Activated naive CD8-positive, alpha-beta T cell treated with anti-CD3 and anti-CD28 coated beads for 36 hours (primary cell): ENCODE measurements at places on chromosomes 2 and 18. TPM values are rescaled to one million over a fixed set of nuclear protein-coding genes. Genes with fewer than 3 reads are reported as not detected.

CFAP53 gene
- 0.14 TPM for total RNA-seq

IL1RN gene
- 0.19 TPM for total RNA-seq

IL1B gene
- not detected for total RNA-seq

GYPC gene
- total RNA-seq = 179 TPM

ZFAND2B gene
- 22.8 TPM for total RNA-seq

B3GNT7 gene
- total RNA-seq = 0.14 TPM

ICOS gene
- total RNA-seq = 99.2 TPM

SP140 gene
- 46.8 TPM for total RNA-seq

LINC00305 gene
- not detected for total RNA-seq

GNAL gene
- not detected for total RNA-seq

RAPGEF4 gene
- total RNA-seq = 0.72 TPM

LOXL3 gene
- total RNA-seq = 2.7 TPM

SLC19A3 gene
- not detected for total RNA-seq

RNF144A gene
- 31.4 TPM for total RNA-seq

LRP2 gene
- total RNA-seq = 1.4 TPM

FAM110C gene
- 0.14 TPM for total RNA-seq

SERPINB11 gene
- not detected for total RNA-seq

REG3G gene
- total RNA-seq = not detected

LPIN2 gene
- total RNA-seq = 56.1 TPM

MC2R gene
- not detected for total RNA-seq

UBE2F gene
- 58.9 TPM for total RNA-seq

GRHL1 gene
- 0.49 TPM for total RNA-seq

AOX1 gene
- 0.19 TPM for total RNA-seq

MRPS9 gene
- total RNA-seq = 57.1 TPM

EFHD1 gene
- total RNA-seq = 0.78 TPM

PIEZO2 gene
- not detected for total RNA-seq

GKN1 gene
- total RNA-seq = not detected

ATOH8 gene
- total RNA-seq = not detected

CRYGC gene
- not detected for total RNA-seq

ARMC9 gene
- total RNA-seq = 5.1 TPM

STAM2 gene
- 14.5 TPM for total RNA-seq

XIRP2 gene
- total RNA-seq = not detected
